ENCODE measurements at places on chromosomes 7 and 10.

DNA sequence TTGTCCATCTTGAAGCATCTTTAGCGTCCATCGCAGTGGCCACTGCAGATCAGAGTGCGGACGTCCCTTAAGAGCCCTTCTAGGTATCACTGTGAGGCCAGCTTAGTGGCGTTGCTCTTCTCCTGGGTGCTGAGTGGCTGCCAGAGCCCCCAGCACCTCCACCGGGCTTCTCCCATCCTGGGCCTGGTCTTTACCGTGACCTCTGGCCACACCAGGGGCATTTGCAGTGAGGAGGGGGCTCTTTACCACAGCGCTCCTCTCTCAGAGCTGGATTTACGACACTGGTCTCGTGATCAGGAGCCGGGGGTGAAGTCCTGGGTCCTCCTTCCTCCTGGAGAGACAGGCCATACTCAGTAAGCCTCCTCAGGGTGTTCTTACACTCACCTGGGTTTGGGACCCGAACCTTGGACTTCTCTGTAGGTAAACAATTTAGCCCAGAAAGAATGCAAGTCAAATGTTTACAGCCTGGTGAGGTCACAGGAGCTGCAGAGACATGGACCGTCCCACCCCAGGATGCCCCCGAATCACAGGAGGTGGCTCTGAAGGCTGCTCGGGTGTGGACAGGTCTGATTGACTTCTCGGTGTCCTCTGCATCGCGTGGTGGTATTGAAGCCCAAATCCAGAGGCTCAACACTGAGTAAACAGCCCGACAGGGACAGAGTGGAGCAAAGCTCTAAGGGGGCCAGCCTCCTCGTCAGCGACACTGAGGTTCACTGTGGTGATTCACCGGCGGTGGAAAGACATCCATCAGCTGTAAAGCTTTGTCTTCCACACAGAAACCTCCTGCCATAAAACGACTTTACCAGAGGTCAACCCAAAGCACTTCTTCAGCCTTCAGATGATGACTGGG lies 33.0 kb downstream of the JAKMIP3 start:
- no peak for DNase-seq

DNA sequence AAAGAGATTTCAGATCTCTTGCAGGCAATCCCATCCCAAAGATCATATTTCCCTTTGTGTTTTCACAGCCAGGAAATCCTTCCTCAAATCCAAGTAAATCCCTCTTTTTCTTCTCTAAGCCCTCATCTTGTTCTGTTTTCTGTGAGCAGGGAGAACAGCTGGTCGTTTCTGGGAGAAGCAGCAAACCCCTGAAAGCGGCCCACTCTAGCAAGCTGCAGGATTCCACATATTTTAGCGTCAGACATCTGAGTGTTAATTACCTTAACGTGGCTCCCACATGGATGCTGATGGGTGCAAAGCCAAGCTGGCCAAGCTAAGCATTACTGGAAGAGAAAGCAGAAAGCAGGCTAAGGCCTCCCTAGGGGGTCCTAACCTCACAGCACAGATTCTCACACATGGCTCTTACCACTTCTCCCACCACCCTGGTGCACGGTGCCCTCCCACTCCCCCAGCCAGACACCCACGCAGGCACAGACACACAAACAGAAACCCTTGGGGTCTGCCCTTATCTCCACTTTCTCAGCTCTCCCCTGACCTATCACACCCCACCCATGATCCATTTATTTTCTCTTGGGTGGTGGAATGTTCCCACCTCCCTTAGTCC lies 551.0 kb upstream of the AUTS2 start:
- no peak for DNase-seq

- no peak for DNase-seq
Observed at GRCh38 chr7:122269241-122269640, 35.3 kb downstream of the FEZF1 start.

DNA sequence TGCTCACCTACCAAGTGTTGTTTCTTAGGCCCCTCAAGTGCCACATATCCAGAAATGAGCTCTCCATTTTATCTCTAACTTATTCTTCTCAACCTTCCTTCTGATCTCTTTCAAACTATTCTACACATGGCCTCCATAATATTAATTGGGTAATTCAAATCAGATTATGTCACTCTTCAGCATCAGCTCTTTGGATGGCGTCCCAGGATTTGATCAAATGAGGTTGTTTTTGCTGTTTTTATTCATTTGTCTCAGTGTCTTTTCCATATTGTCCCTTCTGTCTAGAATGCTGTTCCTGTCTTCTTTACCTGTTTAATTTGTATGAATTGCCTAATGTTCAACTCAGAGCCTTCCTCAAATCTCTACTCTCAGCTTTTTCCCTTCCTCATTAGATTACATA lies 234.6 kb upstream of the CXCL12 start:
- no peak for DNase-seq

DNA sequence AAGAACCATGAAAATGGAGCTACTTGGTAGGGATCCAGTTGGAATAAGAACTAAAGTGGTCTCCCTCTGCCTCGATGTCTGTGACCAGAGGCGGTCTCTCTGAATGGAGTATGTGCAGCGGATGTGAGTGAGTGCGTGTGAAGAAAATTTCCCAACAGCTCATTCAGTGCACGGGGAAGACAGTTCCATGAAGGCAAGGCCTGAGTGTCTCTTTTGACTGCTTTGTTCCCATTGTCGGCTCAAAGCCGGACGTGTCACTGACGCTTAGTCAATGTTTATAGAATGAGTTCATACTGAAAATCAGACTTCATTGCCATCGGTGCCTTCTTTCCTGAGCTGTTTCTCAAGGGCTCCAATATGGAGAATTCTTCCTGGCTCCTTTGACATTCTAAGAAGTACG lies 55.3 kb upstream of the GRB10 start:
- DNase-seq: no peak

- no peak for DNase-seq
Observed at GRCh38 chr7:107643938-107644308, 16.7 kb upstream of the SLC26A4 start.

DNA sequence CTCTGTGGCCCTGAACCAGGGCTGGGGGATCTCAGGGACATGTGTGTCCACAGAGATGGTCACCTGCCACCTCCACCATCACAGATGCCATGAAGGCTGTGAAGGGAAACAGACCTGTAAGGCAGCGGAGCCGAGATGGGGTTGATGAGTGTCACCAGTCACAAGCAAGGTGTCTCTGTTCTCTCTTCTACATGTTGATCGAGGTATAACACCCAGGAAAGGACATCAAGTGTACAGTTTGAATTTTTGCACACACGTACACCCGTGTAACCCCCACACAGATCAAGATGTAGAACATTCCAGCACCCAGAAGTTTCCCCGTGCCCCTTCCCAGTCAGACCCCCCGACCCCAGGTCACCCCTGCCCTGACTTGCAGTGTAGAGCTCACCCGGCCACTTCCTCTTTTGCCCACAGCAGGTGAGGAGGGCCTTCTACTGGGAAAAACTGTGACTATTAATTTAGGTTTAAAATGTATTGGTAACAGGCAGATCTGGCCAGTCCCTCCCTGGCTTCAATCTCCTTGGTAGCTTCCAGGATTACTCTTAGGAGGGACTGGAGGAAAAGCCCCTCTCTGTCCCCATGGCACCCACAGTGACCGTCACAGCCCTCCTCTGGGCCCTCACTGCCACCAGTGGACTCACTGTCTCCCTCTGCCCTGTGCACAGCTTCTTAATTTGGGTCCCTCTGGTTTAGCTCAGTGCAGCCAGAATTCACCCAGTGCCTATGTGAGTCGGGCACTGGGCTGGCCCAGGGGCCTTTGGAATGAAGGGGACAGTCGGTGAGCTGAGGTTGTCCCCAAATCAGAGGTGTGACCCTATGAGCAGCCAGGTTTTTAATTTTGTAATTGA lies 108.2 kb downstream of the LHPP start:
- DNase-seq: no peak

Data from stimulated activated naive CD4-positive, alpha-beta T cell treated with Interleukin-2 at 50 U/mL for 16 hours (primary cell).